Activated CD4-positive, alpha-beta T cell treated with anti-CD3 and anti-CD28 coated beads for 48 hours (primary cell): ENCODE measurements at places on chromosomes 2 and 18.

GRCh38 chr2:71498261-71498701, 44.9 kb downstream of the DYSF start:
- DNase-seq: no peak

- no peak for DNase-seq
Observed at GRCh38 chr2:102256276-102256675, 55.1 kb upstream of the IL1RL1 start.

- no peak for DNase-seq
Observed at GRCh38 chr2:101808006-101808562, 110.6 kb downstream of the MAP4K4 start.

- DNase-seq: no peak
Observed at GRCh38 chr2:239586651-239587310, 186.0 kb upstream of the HDAC4 start.

- no peak for DNase-seq
Observed at GRCh38 chr2:133315280-133315679, 253.0 kb downstream of the NCKAP5 start.

GRCh38 chr2:143177096-143177786, 48.0 kb downstream of the ARHGAP15 start:
- no peak for DNase-seq

GRCh38 chr18:10842371-10842770, 307.0 kb downstream of the PIEZO2 start:
- DNase-seq: no peak

GRCh38 chr2:88959480-88960204, 268.2 kb downstream of the RPIA start:
- DNase-seq: no peak
